ENCODE measurements at places on chromosomes 16 and 17. TPM values are rescaled to one million over a fixed set of nuclear protein-coding genes. Genes with fewer than 3 reads are reported as not detected.

DNA sequence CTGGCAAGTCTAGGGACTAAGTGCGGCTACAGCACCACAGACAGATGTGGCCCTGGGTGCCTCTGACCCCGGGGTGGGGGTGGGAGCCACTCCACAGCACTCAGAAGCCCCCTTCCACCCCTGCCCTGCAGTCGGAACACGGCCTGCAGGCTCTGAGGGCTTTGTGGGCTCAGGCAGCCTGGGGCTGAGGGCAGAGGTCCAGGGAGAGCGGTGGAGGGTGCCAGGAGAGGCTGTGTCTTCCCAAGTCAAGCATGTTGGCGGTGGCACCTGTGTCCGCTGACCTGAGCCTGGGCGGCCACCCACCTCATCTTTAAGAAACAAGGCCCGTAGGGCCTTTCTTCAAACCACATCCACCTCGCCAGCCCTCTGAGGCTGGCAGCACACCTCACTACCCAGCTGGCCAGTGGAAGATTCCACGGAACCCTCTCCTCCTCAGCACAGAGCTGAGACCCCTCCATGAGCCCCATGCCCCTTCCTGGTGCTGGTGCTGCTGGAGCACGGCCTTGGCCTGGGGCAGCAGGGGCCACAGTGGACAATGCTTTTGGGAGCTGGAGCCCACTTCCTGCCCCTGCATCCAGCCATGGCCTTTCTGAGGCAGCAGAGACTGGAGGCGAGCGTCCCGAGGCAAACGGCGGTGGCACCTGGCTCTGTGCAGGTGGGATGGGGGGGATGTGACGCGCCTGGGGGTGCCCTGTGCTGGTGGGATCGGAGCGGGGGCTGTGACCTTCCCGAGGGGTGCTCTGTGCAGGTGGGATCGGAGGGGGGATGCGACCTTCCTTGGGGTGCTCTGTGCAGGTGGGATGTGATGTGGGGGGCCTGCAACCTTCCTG lies 77.8 kb downstream of the ZNF778 start:
- DNase-seq = no peak

- no peak for DNase-seq
Observed at GRCh38 chr16:70434484-70435260, 4.2 kb downstream of the ST3GAL2 start.

DNA sequence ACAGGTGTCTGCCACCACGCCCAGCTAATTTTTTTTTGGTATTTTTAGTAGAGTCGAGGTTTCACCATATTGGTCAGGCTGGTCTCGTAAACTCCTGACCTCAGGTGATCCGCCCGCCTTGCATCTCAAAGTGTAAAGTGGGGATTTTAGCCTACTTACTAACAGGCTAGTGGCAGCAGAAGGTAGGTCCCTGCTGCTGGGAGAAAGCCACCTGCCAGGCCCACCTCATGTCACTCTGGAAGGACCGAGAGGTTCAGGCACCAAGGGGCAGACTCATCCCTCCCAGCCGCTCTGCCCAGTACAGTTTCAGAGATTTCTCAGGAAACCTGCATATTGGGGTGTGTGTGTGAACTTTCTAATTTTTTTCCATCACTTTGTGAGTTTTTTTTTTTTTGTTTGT lies 2.1 kb upstream of the RCVRN start:
- DNase-seq = no peak

DNA sequence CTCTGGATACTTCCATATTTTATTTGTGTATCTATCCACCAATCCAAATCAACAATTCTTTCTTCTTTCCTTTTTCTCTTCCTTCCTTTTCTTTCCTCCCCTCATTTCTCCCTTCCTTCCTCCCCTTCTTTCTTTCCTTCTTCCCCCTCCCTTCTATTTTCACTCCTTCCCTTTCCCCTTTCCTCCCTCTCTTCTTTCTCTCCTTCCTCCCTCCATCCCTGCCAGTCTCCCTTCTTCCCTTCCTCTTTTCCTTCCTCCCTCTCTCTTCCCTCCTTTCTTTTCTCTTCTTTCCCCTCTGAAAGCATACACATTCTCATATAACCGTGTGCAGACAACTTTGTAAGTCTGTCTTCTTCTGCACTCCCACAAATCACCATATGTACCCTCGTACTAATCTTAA lies 382.3 kb upstream of the MAF start:
- DNase-seq = no peak

Gene ABCA10
- 0.47 TPM for polyA plus RNA-seq

DNA sequence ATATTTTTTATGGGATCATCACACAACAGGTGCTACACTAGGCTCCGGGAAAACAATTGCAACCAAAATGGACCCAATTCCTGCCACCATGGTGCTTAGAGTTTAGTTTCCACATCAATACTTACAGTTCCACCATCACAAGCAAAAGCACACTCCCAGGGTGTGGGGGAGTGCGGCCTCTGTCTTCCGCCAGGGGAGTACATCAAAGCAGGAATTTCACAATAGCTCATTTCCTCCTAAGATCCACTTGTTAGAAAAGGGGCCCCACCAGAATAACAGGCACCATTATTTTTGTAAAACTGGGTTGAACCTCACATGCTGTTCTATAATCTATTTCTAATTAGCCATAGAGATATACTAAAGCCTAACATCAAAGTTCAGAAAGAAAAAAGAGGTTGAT lies 44.3 kb upstream of the PSMD7 start:
- DNase-seq = no peak

DNA sequence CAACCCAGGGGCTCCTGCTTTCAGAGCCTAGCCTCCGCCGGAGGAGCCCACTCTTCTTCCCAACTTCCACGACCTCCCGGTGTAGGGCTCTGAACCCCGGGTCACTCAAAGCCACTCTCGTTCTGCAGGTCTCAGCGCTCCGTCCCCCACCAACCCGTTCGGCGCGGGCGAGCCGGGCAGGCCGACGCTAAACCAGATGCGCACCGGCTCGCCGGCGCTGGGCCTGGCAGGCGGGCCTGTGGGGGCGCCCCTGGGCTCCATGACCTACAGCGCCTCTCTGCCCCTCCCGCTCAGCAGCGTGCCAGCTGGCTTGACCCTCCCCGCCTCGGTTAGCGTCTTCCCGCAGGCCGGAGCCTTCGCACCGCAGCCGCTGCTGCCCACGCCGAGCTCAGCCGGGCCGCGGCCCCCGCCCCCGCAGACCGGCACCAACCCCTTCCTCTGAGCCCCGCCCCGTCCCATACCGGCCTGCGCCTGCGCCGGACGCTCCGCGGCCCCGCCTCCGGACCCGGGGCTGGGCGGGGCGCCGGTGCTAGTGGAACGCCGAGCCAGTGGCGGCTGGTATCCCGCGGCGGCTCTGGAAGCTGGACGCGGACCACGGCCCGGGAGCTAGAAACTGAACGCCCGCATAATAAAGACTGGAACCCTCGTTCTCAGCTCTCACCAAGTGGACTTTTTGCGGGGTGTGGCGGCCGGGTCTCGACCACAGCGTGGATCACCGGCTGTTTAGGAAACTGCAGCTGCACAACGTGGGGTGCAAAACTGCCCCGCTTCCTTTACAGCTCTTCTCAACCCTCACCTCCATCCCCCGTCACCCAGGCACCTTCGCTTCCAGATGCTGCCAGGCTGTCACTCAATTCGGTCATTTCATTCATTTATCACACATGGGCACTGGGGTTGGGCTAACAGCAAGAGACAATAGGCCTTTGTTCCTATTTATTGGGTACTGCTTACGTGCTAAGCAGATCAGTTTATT lies 5.0 kb upstream of the SPATA20 start:
- peak; percentile 15 for DNase-seq

GRCh38 chr16:71565812-71566700 lies 10.8 kb downstream of the TAT start:
- DNase-seq = no peak

DNA sequence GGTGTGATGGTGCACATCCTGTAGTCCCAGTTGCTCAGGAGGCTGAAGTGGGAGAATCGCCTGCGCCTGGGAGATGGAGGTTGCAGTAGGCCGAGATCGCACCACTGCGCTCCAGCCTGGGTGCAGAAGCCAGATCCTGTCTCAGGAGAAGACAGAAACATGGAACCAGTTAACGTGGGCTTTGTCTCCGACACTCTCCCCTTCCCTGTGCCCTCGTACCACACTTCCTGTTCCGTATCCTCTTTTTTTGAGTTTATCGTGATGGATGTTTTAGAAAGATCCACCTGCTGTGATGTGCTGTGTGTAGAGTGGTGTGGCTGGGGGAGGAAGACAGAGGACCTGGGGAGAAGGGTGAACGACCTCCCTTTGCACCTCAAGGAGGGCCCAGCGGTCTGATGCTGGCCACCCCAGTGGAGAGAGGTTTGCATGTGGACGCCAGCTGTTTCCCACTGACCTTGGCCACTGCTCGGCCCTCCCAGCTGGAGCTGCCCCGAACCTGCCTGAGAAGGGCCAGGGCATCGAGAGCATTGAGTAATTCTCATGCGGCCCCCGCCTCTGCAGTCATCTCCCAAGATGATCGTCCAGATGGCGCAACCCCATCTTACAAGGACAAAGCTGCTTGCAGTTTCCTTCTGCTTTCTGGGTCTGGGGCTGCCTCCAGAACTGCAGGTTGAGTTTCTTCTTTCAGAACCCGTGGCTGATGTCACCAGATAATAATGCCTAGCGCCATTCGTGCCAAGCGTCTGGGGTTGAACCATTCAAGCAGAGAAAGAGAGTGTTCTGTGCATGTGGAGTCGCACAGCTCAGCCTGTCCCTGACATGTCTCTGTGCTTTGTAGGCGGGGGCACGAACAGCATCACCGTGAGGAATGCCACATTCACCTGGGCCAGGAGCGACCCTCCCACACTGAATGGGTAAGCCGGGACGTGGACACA lies 126.3 kb downstream of the ABCC1 start:
- DNase-seq = peak; percentile 37

DNA sequence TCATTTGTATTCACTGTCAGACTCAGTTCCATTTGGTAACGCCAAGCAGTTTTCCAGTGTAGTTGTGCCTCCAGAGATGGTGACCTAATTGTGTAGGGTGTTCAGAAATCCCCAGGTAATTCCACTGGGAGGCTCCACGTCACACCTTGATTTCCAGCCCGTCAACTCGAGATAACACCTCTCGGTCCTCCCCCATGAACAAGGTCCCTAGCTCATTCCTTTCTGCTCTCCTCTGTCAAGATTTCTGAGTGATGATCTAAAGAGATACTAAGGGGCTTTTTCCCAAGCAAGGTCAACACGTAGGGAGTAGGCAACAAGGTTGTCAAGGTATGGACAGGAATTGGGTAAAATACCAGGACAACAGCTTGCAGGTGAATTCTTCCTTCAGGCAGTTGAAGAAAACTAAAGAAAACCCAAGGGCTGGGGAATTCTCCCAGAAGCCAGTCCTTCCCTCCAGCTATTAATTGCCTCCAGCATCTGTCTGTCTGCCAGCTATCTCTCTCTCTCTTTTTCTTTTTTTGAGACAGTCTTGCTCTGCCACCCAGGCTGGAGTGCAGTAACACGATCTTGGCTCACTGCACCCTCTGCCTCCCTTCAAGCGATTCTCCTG lies 31.4 kb downstream of the GPRC5B start:
- no peak for DNase-seq

GRCh38 chr16:87086575-87086974 lies 230.6 kb downstream of the C16orf95 start:
- DNase-seq = no peak

DNA sequence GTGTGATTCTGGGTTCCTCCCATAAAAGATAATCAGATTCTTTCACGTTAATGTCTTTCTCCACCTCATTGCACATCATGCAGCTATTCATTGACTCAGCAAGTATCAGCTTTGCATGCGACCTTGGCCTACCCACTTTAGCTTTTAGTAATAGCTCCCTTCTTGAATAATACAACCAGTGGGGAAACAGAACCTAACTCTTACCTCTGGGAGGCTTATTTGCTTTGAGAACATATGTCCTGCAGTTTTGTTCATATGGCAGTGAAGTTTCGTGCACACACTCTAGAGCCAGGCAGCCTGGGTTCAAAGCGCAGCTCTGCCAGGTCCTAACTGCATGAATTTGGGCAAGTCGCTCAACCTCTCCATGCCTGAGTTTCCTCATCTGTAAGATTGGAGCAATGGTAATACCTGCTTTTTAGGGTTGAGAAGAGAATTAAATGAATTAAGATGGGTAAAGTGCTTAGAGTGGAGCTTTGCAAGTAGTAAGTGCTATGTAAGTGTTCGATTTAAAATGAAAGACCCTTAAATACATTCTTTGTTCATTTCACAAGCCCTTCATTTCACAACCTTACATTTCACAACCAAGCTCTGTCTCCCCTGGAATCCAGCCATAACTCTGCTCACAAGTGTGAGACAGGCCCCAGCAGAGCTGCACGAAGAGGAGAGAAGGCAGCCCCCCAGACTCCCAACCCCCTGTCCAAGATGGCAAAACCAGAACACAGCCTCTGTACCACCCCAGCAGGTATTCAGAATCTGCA lies 29.3 kb downstream of the MAPT start:
- peak; percentile 29 for DNase-seq

DNA sequence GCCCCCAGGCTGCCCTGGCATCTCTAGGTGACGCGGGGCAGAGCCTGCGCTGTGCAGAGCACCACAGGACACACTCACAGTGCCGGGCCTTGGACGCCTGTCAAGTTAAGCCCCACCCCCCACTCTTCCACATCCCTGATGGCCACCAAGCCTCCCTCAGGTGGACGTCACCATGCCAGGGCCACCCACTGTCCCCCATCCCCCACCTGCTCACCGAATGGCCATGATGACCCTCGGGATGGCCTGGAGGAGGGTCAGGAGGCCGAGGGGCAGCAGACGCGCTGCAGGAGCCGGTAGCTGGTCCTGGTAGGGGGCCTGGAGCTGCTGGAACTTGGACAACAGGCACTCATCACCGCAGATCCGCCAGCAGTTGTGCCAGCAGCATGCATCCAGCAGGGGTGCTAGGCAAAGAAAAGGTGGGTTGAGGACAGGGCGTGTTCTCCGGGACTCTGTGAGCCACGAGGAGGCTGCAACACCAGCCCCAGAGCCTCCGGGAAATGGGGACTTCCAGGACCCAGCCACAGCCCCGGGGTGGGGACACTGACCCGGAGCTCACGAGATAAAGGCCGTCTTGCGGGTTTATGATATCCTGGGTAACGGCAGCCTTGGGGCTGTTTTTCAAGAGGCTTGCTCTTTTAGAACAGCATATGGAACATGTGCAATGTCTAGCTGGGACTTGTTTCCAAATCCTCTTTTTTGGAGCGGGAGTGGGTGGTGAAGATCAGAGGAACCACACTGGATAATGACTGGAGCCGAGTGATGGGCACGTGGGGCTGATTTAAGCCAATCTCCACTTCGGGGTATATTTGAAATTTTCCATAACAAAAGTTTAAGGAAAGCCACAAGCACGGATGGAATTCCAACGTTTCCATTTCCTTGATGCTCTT lies 11.4 kb downstream of the C16orf95 start:
- DNase-seq = peak; percentile 62
